ENCODE measurements at places on chromosomes 3 and 15.

- no peak for DNase-seq
These were observed 24.5 kb upstream of the NR2C2 start for GRCh38 chr3:14922863-14923262.

- no peak for DNase-seq
These were observed 32.4 kb downstream of the FAM43A start for GRCh38 chr3:194718079-194718478.

GRCh38 chr15:63357061-63357460, 24.6 kb downstream of the CA12 start:
- DNase-seq: no peak

DNA sequence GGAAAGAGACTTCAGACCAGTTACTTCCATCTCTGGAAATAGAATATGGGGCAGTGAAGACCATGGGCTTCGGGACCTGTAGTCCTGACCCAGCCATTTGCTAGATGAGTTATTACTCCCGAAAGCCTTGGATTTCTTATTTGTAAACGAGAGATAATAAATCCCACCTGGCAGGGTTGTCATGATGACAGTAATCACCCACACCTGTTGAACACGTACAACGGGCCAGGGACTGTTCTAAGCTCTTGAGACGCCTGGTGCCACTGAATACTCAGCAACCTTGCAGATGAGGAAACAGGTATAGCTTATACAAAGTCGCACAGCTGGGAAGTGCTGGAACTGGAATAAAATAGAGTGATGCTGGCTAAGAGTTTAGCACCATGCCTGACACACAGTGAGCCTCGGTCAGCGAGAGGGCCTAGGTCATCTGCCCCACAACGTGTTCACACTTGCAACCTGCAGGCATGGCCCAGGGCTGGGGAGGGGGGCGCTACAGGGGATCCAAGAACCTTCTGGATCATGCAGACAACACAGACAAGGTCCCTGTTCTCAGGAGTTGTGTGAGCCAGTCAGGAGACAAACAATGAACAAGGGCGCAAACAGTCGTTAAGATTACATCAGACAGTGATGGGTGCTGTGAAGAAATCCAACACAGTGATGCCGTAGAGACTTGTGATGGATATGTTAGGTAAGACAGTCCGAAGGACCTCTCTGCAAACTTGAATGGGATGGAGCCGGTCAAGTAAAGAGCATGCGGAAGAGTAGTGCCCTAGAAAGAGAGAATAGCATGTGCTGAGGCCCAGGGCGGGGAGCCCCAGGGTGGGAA, 89.2 kb downstream of the CORO2B start:
- no peak for DNase-seq

- DNase-seq: no peak
These were observed 158.7 kb downstream of the GHSR start for GRCh38 chr3:172289583-172289982.

GRCh38 chr3:8201886-8202285, 299.7 kb upstream of the LMCD1 start:
- DNase-seq: no peak

DNA sequence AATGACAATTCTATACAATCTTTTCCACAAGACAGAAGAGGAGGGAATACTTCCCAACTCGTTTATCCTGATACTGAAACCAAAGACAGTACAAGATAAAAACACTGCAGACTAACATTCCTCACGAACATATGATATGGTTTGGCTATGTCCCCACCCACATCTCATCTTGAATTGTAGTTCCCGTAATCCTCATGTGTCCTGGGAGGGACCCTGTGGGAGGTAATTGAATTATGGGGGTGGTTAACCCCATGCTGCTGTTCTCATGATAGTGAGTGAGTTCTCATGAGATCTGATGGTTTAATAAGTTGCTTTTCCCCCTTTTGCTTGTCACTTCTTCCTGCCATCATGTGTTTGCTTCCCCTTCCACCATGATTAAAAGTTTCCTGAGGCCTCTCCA, 83.9 kb upstream of the PROK2 start:
- DNase-seq: no peak

- no peak for DNase-seq
These were observed 5.2 kb downstream of the KCTD6 start for GRCh38 chr3:58497097-58497496.

GRCh38 chr3:15645740-15646501, 44.4 kb downstream of the BTD start:
- peak; percentile 56 for DNase-seq

- DNase-seq: no peak
These were observed 24.6 kb downstream of the GORASP1 start for GRCh38 chr3:39082666-39083313.

All from AG09319 (cell line).